ENCODE measurements at places on chromosomes 16 and 17.

GRCh38 chr17:19262650-19263631 lies 25.8 kb downstream of the EPN2 start:
- no peak for DNase-seq

DNA sequence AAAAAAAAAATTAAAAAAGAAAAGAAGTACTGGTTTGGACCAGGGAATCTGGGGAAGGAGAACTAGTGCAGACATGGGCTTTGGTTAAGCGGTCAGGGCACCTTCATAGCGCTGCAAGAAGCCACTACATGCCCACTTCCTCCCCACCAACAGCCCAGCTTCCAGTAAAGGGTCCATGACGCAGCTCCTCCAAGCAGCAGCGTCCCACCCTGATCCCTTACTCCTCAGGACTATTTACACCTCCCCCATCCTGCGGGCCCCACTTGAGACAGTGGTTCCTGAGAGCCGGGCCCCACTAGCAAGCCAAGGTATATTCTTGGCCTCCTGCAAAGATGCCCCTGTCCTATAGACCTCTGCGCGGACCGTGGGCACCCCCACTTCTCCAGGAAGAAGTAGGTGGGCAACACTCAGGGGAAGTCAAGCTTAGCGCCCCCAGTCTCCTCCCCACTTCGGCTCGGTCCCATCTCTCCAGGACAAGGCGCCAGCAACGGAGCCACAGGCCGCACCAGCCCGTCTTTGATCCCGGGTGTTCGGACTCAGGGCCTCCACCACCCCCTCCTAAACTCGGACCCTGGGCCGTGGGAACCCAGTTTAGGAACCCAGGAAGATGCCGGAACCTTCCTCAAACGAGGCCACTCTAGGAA lies 913 bp upstream of the PRR14 start:
- no peak for DNase-seq

DNA sequence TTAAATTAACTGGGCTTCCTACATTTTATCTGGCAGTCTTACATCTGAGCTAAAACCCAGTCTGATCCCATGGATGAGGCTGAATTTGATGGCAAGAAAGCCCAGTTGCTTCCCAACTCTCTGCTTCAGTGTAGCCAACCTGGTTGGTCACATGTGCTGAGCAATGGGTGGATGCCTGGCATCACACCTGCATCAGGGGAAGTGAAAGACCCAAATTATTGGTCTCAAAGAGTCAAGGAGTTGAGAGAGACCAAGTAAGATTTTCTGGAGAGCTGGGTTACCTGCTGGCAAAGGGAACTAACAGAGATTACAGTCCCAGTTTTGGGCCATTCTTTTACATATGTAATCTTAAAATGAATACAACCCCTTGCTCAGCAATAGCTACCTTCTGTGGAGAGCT lies 38.8 kb downstream of the RGS9 start:
- DNase-seq = no peak

DNA sequence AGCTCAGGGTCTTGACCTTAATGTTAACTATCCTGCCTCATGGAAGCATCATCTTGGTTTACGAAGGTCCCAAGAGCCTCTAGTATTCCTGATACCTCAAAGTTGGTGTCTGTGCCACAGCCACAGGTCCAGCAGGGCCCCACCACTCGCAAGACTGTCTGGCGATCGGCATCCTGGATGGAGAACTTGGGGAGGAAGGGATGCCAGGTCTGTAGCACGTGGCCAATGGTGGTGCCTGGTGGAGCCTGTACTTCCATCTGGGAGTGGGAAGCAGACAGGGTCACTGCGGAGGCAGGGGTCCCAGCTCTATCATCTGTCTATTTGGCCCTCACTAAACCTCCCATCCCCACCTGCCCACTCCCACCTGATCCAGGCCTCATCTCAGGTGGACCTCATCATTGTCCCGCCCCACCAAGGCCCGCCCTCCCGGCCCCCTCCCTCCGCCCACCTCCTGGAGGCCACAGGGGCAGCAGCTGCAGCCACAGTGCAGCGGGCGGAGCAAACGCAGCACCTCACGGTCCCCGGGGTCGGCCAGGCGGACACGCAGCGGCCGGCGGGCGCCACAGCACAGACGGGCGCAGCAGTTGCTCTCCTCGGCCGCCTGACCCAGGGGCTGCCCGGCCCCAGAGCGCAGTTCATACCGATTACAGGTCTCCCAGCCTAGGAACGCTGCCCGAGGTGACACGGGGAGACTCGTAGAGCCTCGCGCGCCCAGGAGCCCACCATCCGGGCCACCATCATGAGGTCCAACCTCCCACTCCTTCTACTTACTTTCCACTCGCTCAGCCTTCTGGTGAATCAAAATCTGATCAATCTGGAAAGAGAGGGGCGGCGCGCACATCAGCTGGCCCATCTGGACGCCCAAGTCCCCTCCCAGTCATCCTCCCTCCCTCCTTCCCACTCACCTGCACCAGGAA lies 1.4 kb downstream of the PLSCR3 start:
- DNase-seq = no peak

DNA sequence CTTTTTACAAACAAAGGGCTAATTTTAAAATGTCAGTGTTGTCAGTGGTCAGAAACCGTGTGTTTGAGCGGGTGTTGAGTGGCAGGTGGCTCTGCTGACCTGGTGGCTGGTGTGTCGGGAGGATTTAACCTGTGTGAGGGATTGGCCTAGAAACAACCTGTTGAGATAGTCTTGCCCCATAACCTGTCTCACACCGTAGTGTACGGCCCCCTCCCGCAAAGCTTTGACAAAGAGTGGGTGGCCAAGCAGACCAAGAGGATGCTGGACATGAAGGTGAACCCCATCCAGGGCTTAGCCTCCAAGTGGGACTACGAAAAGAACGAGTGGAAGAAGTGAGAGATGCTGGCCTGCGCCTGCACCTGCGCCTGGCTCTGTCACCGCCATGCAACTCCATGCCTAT lies 7.0 kb downstream of the COX4I1 start:
- no peak for DNase-seq

DNA sequence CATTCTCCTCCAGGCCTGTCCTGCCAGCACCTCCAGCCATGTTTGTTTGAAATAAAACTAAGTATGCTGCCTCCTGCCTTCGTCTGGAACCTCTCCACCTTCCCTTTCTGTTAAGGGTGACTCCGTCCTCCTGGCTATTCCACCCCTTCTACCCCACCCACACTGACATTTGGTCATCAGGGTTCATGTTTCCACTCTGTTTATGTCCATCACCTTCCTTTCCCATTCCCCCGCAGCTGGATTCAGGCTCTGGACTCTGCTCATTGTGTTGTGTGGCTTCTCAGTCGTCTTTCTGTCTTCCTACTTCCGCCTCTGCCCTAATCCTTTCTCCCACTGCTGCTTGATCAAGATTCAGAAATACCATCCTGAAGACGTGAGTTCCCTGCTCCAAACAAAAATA lies 28.6 kb downstream of the EPN2 start:
- no peak for DNase-seq
